ENCODE measurements at places on chromosomes 11 and 22.

GRCh38 chr11:844693-845644 lies 2.3 kb downstream of the TSPAN4 start:
- DNase-seq = no peak

- no peak for DNase-seq
Measured at GRCh38 chr11:46554213-46555147, 39.3 kb downstream of the AMBRA1 start.

- DNase-seq = no peak
Measured at GRCh38 chr11:71563406-71563805, 2.0 kb upstream of the KRTAP5-10 start.

DNA sequence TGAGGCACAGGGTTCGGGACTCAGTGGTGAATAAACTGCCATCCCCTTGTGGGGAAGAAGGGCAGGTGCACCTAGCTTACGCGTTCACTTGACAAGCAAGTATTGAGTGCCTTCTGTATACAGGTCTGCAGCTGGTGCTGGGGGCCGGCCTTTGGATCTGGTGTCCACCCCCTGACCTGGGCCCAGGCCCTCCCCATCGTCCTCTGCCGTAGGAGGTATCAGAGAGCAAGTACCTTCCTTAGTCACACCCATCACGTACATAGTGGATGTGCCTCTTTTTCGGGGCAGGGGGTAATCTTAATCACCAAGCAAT lies 53.3 kb downstream of the SMIM38 start:
- DNase-seq = no peak

DNA sequence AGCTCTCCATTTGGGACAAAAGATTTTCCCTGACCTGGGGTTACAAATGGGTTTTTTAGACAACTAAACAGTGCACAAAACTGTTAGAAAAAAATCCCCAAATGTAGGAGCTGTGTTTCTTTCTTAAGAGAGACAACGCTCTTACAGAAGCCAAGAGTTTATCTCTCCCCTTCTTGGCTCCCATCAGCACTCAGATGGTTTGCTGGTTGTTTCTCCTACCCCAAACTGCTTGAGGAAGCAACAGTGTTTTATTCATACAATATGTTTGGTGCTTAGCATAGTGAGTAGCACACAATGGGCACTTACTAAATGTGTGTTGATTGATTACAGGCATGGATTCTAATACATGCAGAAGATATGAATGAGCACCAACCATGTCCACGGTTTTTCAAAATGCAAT lies 209.5 kb upstream of the ANO5 start:
- no peak for DNase-seq

DNA sequence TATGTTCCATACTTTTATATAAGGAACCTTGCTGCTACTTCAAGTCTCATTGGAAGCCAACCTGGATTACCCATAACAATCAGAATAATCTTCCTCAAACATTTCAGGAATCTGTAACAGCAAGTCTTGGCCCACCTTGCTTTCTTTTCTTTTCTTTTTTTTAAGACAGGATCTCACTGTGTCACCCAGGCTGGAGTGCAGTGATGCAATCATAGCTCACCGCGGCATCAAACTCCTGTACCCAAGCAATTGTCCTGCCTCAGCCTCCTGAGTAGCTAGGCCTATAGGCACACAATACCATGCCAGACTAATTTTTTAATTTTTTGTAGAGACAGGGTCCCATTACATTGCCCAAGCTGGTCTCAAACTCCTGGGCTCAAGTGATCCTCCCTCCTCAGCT lies 29.3 kb upstream of the PRDM10 start:
- DNase-seq = no peak

DNA sequence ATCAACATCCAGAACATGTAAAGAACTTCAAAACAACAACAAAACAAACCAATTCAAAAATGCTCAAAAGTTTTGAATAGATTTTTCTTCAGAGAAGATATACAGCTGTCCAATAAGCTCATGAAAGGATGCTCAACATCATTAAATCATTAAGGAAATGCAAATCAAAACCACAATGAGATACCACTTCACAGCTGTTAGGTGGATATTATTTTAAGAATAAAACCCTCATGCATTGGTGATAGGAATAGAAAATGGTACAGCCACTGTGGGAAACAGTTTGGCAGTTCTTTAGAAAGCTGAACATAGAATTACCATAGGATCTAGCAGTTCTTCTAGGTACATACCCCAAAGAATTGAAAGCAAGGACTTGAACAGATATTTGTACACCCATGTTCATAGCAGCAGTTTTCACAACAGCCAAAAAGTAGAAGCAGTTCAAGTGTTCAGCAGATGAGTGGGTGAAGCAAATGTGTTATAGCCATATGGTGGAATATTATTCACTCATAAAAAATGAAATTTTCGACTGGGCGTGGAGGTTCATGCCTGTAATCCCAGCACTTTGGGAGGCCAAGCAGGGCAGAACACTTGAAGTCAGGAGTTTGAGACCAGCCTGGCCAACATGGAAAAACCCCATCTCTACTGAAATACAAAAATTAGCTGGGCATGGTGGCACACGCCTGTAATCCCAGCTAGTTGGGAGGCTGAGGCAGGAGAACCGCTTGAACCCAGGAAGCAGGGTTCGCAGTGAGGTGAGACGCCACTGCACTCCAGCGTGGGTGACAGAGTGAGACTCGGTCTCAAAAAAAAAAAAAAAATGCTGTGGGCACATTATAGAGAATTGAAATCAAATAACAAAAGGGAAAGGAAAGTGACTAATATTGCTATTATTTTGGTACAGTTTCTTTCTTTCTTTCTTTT lies 42.9 kb downstream of the CBL start:
- no peak for DNase-seq

DNA sequence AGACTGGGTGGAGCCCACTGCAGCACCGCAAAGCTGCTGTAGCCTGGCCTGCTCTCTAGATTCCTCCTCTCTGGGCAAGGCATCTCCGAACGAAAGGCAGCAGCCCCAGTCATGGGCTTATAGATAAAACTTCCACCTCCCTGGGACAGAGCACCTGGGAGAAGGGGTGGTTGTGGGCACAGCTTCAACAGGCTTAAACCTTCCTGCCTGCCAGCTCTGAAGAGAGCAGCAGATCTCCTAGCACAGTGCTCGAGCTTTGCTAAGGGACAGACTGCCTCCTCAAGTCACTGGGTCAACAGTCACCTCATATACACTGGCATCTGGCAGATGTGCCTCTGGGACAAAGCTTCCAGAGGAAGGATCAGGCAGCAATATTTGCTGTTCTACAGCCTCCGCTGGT lies 117.3 kb downstream of the EHF start:
- no peak for DNase-seq

- DNase-seq = no peak
Measured at GRCh38 chr11:67302571-67303131, 679 bp upstream of the SSH3 start.

GRCh38 chr11:125399945-125400344 lies 96.1 kb downstream of the FEZ1 start:
- DNase-seq = no peak

- DNase-seq = no peak
Measured at GRCh38 chr22:38437416-38437815, 17.6 kb downstream of the KCNJ4 start.

DNA sequence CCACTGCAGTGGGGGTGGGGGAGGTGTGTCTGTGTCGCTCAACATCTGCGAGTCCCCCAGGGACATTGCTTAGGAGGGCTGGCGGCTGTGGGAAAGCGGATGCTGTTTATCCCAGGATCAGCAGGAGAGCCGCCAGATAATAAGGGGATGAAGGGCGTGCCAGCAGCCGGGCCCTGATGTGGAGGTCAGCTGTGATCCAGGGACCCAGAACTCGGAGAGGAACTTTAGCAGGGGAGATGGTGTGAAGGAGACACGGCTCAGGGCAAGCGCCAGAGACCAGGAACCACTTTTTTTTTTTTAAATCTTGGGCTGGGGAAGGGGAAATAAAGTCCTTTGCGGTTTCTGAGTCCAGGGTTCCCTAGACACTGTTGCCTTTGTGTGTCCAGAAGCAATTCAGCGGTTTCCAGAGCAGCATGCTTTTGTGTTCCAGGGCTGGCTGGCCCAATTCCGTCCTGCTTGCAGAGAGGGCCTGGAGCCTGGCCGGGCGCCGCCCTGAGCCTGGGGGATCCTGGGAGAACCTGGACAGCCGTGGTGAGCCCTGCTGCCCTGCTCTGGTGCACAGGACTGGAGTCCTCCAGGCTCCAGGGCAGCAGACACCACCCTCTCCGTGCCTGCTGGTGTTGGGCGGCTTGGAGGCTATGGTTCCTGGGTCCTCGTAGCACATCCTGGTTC lies at the start of gene GRAMD4:
GRAMD4 (plus strand) TSS at position 557 of the 672 bp plus-strand sequence. CDS start 6,414 bp downstream, outside the sequence.
- DNase-seq = no peak

GRCh38 chr11:1401656-1402221 lies 12.0 kb downstream of the BRSK2 start:
- DNase-seq = no peak

DNA sequence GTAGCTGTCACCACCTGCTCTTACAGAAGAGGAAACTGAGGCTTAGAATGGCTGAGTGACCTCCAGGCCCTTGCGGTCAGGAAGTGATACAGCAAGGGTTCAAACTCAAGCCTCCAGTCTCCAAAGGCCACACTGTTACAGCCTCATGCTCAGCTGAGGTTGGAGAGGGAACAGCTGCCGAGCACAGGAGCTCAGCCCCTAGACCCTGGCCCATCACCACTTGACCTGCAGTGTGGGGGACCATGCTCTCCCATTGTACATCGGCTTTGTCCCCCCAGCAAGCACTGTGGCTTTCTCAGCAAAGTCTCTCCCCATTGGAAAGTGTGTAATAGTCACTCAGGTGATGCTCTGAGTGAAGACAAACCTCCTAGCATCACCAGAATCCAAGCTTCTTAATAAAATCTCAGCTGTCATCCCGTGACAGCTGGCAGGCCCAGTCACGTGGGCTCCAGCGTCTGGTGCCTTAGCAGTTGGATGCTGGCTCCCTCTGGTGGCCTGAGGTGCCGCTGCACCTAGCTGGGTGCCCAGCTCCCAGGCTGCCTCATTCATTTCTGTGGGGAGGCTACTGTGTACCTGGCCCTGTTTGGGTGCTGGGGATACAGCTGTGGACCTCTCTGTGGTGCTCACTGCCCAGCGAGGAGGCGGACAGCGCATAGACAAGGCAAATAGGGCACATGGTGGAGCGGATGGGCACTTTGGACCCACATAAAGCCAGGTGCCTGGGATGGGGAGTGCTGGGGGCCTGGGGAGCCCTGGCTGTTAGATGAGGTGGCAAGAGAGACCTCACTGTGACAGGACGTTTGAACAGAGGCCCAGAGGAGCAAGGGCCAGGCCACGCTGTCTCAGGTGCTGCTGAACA lies 19.1 kb upstream of the MYRF start:
- DNase-seq = peak; percentile 67

DNA sequence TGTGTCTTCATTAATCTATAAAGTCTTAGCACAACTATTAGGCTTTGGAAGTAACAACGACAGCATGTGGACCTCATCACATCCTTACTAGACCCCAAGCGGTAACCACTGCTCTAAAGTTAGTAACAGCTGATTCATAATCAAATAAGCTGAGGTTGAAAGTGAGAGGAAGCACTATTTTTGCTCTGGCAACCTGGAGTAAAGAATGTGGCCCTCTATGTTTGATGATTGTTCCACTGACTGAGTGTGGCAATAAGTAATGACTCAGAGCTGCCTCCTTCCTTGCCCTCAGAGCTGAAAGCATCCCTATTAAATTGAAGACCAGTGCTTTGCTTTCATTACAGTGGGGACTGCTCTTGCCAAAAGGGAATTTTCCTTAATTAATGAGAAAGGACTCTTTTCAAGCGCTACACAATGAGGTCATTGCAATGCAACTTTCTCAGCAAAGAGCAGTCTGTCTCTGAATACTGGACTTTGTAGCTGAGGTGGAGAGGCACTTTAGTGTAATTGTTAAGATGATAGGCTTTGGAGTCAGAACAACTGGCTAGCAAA lies 906.1 kb upstream of the RAG2 start:
- DNase-seq = no peak

DNA sequence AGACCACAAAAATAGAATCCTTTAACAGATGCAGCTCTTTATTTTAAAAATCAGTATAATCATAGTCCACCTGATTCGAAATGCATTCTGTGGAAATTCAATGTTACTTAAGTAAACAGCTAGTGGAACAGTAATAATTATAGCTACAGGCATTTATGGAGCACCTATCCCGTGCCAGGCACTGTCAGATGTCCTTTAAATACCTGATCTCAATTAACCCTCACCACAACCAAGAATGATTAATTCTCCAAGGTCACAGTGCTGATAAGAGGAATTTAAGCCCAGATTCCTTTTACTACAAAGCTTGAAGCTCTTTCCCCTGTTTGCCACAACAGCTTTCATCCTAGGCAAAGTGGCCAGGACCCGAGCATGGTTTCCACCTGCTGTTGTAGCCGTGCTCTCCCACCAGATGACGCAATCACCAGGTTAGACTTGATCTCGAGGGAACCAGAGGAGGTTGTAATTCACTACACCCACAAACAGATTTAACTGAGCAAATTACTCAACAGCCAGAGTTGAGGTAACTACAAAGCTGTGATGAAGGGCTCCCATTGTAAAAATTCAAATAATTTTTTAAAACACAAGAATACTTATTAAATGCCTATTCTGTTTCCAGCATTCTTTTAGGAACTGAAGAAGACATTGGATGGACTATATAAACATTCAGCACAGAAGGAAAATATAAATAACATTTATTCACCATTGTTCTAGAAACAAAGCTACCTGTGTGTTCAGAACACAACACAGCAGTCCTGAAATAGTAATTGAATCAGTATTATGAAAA lies 10.3 kb downstream of the PRDM10 start:
- no peak for DNase-seq

DNA sequence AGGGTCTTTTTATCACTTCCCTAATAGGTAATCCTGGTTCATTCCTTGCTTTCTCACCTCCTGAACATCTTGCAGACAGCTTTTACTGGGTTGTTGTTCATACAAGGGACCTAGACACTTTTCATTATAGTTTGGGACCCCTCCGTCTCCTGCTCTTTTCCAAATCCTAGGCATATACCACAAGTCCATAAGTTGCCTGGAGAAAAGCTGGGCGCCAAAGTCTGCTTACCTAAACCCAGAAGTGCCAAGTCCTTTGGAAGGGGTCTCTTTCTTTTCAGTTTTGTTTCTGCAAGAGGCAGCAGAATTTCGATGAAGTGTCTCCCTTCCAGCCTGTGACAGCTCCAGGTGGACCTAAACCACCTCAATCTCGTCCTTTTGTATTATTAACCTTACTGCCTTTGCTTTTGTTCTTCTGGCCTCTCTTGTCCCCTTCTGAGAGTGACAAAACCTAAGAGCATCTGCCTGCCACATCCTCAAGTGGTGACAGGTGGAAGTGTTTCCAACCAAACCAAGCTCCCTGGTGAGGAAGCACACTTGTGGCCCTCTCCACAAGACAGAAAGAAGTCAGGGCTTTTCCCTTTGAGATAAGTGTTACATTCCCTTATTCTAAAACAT lies 19.5 kb upstream of the P2RY6 start:
- no peak for DNase-seq
